AG20443 (cell line): ENCODE measurements at places on chromosomes 12 and 14.

GRCh38 chr14:34060651-34060999 lies 109.8 kb upstream of the EGLN3 start:
- no peak for DNase-seq

GRCh38 chr12:101010896-101011295 lies 199.1 kb downstream of the SLC5A8 start:
- no peak for DNase-seq

DNA sequence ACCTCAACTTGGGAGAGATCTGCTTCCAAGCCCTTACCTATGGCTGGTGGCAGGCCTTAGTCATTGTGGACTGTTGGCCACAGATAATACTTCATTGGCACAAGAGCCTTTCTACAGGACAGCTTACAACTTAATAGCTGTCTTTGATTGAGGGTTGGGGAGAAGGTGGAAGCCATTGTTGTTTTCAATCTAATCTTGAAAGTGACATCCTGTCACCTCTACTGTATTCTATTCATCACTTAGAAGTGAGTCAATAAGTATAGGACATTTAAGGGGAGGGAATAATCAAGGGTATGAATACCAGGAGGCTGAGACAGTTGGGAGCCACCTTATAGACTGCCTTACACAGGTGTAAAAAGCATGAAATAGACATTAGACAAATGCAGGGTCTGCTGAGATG lies 906.3 kb downstream of the NRXN3 start:
- DNase-seq: no peak

- DNase-seq: no peak
Observed at GRCh38 chr12:6745741-6746525, 7.0 kb downstream of the MLF2 start.
